ENCODE measurements at places on chromosomes 13 and 19.

DNA sequence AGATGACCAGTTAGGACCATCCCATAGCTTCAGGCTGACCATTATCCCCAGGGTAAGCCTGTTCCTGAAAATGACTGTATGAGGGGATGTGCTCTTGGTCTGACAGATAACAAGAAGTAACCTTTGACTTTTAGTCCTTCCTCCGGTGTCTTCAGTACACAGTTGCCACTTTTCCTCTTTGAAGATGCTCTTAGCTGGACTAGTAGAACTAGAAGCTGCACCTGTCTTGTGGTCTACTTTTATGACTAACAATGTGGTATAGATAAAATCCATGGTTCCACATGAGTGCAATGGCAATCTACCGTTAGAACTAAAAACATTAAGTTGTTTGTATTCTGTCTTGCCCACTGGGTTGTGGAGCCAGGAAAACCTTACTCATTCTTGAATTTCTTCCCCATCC is 5.9 kb upstream of the RUBCNL start:
- DNase-seq: no peak

DNA sequence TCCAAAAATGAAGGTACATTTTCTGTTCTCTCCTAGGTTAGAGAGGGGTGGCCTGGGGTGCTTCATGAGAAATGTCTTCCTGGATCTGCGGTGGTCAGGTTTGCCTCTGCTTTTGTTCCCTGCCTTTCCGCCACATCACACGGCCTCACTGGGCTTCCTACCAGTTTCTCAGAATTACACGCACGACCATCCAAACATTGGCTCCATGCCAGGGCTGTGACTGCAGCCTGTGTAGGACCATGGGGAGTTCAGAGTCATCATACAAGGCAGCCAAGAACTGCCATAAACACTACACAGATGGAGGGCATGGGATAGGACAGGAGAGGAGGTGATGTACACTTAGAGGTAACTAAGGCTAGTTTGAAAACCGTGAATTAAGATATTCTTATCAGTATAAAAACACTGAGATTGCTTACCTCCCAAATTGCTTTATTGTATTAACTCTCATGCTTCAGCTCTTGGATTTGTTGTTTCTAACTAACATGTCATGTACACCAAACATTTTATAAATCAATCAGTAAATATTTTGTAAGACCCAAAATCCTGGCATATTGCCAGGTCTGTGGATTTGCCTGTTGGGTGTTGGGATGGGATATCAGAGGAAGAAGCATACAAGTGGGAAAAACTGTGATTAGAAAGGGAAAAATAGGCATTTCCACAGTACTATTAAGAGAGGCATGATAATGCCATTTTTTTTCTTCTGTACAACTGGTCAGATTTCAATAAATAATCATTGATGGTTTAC is 45.2 kb downstream of the CDADC1 start:
- DNase-seq: no peak

DNA sequence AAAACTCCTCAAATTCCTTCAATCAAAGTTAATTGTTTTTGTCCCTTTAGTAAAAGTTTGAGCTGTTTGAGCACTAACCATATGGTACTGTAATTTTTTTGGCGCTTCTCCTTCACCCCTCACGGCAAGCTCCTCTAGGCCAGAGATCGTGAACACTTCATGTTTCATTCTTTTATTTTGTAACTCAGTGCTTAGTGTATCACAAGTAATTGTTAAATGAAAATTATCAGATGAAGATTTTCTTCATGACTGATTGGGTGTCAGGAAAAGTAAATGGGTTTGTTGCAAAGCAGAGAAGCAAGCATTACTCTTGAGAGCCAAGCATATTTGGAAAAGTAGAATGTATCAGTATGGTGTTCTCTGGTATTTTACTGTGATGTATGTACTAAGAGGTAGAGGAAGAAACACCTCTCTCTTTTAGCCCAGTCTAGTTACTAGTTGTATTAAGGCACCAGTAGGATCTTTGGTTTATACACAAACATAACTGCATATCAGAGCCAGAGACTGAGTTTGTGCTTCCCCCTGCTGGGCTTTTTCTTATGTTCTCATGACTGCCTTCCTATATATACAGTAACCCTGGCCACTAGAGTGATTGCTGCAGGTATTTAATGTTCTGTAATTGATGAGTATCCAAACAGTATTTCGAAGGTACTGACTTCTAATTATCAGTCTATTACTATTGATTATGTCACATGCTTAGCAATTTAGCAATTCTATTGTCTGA is 202.3 kb upstream of the KLHL1 start:
- DNase-seq: no peak

- DNase-seq: peak; percentile 17
Measured at GRCh38 chr13:46403851-46404732, 17.0 kb upstream of the RUBCNL start.

DNA sequence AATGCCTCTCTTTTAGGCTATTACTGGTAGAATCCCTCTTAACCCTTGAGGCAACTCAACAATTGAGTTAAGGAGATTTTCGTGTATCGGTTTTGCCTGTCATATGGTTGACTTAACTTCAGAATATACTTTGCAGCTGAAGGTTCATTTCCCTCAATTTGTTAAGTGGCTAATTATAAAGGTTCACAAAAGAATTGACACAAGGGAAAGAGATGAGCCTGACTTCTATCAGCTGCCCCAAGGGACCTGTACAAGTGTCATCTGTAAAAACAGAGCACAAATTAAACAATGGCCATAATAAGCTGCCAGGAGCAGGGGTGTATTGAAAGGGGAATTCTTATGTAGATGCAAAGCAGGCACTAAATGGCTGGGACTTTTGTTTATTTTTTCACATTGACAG is 334.8 kb upstream of the OBI1 start:
- no peak for DNase-seq
